ENCODE measurements at places on chromosomes 7 and 10.

DNA sequence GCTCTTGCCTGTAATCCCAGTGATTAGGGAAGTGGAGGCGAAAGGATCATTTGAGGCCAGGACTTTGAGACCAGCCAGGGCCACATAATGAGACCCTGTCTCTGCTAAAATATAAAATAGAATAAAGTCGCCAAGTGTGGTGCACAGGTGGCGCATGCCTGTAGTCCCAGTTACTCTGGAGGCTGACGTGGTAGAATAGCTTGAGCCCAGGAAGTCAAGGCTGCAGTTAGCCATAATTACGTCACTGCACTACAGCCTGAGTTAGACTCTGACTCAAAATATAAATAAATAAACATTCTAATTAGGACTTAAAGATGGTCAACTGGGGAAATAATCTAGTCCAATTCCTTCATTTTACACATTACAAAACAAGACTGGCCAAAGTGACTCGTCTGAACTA, 768 bp downstream of the CHCHD2 start:
- no peak for DNase-seq

GRCh38 chr10:3784510-3785250, at the start of gene KLF6:
Gene KLF6 (minus strand): TSS chr10:3785209. CDS start chr10:3785014, 195 bp downstream.
- no peak for DNase-seq

GRCh38 chr7:141158561-141158960, 84.7 kb downstream of the TMEM178B start:
- no peak for DNase-seq

GRCh38 chr7:76328389-76328788, 25.9 kb downstream of the HSPB1 start:
- no peak for DNase-seq

- no peak for DNase-seq
These were observed 10.5 kb downstream of the PPP3CB start for GRCh38 chr10:73485320-73485719.

GRCh38 chr10:201328-201771, 66.1 kb downstream of the ZMYND11 start:
- no peak for DNase-seq

DNA sequence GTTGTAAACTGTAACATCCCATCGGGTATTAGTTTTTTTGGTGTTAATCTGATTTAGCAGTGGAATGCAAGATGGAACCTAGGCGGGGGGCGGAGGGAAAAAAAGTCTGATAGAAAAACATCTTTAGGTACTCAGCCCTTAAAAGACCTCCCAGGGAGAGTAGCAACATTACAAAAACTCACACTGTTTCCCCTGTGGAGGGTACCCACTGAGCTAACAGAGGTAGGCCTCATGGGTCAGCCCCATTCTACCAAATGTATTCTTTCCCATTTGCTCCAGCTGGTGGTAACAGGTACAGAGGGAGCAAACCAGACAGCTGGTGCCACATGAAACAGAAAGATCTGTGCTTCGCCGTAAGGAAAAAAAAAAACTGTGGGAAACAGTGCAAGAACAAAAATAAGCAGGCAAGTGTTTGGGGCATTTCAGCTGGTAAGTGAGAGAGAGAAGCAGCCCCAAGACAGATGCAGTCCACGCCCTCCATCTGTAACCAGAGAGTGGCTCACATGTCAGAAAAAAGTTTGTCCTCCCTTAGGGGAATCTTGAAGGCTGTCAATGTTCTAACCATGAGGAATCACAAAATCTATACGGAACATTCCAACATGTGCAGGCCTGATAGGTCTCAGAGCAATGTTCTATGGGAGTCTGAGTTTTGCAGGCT, 65.3 kb downstream of the HOXA1 start:
- DNase-seq: no peak

DNA sequence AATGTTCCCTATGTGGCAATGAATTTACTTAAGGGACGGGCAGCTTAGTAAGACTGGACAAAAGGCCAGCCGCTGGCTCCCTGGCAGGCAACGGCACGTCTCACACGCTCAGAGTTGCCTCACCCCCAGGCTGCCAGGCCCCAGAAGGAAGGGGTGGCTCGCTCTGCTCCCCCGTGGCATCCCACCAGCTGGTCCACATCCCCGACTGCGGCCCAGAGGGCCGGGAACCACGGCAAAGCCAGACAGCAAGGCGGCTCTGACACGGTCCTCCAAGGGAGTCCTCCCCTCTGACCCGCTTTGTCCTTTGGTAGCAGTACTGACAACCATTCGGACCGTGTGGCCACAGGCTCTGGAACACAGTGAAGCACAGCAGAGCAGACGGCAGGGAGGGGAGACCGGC, 34.1 kb downstream of the NUDT1 start:
- DNase-seq: no peak

DNA sequence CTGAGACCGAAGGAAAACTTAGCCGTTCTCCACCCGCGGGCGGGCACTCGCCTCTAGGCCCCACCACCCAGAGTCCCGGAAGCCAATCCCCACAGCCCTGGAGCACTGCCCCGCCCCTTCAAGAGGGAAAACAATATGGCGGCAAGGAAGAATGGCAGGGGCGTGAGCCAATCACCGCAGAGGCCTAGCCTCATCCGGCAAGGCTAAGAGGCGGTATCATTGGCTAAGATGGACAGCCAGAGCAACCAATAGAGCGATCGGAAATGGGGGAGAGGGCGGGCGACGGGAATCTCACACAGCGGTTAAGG, 529 bp downstream of the ACTR1A start:
- DNase-seq: peak; percentile 89

GRCh38 chr10:129331839-129332220, 135.2 kb upstream of the MGMT start:
- no peak for DNase-seq

GRCh38 chr10:131667047-131667446, 233.8 kb upstream of the PPP2R2D start:
- no peak for DNase-seq

DNA sequence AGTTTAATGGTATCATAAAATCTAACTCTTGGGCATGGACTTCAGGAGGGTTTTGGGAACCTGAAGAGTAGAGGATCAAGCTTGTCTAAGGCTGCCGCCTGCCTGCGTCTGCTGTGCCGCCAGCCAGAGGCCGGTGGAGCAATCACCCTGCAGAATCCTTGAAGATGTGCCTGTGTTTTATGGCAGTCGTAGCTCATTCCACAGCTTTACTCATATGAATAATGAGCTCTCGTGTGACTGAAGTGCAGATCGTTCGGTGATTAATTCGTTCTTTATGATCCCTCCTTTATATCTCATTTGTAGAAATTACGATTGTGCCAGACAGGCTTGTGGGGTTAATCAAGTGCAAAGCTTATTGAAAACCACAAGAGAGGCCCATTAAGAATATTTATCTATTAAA, 100.8 kb downstream of the ACTR3B start:
- no peak for DNase-seq

DNA sequence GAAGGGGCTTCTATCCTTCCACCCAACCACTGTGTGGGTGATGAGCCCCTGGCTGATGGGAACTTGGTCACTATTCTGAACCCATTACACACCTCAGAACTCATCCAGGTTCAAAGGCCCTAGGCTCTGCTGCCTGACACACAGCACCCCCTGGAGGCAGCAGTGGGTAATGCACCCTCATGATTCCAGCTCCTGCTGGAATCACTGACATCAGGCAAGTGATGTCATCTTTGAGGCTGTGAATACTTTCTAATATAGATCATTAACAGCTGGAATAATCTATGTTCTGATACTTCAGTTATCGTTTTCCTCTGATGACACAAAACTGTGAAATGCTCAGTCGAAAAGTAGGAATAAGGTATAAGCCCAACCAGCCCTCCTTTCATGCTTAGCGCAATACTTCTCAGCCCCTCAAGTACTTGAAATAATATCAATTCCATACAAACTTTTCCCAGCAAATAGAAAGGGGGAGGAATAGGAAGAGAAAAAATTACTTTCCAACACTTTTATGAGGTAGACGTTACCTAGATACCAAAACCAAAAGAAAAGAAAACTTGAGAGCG, 7.5 kb upstream of the RBP3 start:
- no peak for DNase-seq

DNA sequence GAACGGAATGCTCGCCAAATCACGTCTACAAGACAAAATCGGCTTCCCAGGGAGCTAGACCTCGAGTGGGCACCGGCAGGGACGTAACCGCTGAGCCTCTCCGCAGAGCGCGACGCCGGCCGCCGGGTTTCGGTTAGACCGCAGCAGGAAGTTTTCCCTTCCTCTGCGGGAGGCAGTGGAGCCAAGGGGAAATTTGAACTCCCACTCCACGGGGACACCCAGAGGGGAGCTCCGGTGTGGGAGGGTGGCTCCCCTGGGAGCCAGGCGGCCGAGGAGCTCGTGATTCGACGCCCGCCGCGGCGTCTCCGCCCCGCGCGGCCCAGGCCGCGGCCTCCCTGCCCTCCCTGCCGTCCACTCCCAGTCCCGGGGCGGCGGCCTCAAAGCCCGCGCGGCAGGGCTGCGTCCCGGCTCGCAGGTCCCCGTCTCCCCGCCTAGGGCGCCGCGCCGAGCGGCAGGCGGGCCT, 426 bp downstream of the SYPL1 start:
- DNase-seq: peak; percentile 74

GRCh38 chr10:54702583-54703485, 98.2 kb downstream of the PCDH15 start:
- DNase-seq: no peak

DNA sequence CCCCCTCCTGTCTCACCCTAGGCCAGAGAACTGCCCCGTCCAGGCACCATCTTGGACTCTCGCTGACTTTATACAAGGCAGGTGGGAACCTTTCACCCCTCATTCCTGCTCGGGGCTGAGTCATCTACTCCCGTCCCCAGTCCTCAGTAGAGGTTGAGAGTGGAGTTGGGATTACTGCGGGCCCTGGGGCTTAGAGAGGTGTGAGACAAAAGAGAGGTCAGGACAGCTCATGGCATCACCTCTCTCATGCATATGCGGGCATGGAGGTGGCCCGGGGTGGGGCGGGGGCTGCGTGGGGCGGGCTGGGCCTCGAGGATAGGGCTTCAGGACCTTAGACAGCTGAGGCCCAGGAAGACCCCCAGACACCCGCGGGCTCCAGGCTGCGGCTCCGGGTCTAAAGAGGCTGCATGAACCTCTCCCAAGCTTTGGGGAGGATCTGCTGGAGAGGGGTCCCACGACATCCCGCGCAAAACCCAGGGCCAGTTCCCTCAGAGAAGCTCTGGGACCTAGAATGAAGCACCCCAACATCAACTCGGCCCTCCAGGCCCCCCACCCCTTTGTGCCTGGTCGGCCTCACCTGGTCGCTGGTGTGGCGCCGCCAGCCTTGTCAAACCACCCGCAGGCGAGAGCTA, 317 bp downstream of the PDZD7 start:
- DNase-seq: no peak

DNA sequence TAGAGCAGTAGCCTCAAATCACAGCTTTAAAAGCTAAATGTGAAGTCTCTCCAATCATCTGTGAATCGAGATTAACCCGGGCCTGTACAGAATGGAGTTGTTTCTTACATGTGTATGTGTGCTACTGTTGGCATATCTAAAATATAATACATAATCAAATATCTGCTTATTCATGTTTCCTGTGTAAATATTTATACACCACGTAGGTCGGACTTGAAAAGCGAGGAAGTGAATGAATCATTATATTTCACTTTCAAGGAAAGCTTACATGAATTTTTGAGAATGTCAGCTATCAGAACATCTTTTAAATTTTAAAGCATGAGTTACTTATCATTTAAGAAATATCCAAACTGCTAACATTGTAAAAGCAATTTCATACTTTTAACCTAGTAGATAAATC, 233.3 kb downstream of the SLC25A13 start:
- DNase-seq: no peak

- DNase-seq: no peak
These were observed 13.5 kb upstream of the RPEL1 start for GRCh38 chr10:103232131-103232673.

DNA sequence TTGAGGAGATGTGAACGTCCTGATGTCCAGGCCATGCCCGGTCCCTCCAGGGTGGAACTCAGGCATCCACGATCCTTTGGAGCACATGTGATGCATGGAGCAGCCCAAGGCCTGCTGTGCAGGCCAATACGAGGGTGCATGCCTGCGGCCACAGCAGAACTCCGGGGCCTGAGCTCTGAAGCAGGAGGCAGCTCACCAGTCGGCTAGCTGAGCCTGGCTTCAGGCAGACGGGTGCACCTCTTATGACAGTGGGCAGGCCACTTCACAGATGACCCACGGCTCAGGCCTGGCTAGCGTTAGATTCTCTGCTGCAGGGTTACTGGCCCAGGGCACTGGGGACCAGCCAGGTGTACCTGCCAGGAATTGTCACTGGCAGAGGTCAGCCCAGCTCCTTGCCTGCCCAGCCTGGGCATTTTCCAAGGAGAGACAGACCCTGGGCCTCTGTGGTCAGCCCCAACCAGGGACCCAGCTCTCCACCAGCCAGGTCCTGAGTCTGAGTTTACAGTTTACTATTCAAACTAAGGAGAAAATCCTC, 29.6 kb upstream of the INPP5A start:
- no peak for DNase-seq
